ENCODE measurements at places on chromosomes 11 and 22. TPM values are rescaled to one million over a fixed set of nuclear protein-coding genes. Genes with fewer than 3 reads are reported as not detected.
A peak's percentile ranks its signal among the peaks of the same experiment; 100 is the strongest.

The GPHA2 gene
- not detected for total RNA-seq

The PIWIL4 gene
- 1.4 TPM for total RNA-seq

The OR5B21 gene
- total RNA-seq, result 0.90 TPM

The MYBPC3 gene
- not detected for total RNA-seq

DNA sequence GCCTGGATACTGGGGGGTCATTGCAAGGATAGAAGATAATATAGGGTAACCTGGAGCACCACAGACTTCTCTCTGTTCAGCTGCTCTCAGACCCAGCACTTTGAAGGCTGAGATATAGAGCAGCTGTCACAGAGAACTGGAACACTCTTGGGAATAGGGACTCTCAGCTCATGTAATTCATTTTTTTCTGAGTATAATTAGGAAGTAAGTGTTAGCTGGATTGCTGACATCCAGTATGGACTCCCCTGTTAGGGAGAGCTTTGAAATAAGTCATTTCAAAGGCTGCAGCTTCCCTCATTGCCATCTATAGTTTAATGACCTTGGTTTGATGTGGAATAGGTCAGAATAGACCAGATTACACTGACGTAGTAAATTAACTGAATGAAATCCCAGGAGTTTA, 120.8 kb upstream of the POU2AF2 start:
- no peak for DNase-seq

DNA sequence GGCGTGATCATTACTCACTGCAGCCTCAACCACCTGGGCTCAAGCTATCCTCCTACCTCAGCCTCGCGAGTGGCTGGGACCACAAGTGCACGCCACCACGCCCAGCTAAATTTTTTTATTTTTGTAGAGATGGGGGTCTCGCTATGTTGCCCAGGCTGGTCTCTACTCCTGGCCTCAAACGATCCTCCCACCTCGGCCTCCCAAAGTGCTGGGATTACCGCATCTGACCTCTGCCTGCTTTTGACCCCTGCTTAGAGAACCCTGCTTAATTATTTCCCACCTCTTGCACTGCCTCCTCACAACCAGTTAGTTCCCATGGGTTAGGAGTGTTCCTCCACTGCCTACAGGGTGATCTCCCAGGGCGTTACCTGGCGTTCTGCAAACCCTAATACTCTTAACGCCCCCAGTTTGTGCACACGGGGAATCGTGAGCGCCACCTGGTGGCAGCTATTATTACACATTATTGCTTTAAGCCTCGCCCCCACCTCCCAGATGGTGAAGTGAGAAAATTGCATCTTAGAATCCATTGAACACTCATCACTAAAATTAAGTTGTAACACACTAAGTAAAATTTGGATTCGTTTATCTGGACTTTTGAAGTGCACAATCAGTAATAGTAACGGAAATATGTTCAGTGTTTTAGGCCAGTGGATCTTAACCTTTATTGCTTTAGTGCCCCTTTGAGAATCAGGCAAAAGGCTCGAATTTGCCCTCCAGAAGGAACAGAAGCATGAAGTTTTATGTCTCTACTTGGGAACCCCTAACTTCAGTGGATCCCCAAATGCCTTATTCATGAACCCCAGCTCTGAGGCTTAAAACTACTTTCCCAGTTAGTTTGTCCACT, 61.4 kb upstream of the ASPHD2 start:
- DNase-seq, result peak; percentile 31

GRCh38 chr11:58504232-58504631, 3.7 kb downstream of the OR5B21 start:
- DNase-seq, result no peak

All from T-cell (primary cell).